ENCODE measurements at places on chromosomes 12 and 14. TPM values are rescaled to one million over a fixed set of nuclear protein-coding genes. Genes with fewer than 3 reads are reported as not detected.

Gene GALNT8
- total RNA-seq: not detected

Gene PRH1
- total RNA-seq: 6.6 TPM

Gene EML5
- total RNA-seq: 0.17 TPM

Gene RFX4
- total RNA-seq: not detected

Gene GPRC5D
- total RNA-seq: not detected

Gene LIN7A
- total RNA-seq: 0.57 TPM

Gene FERMT2
- 89.6 TPM for total RNA-seq

Gene CMKLR1
- 15.4 TPM for total RNA-seq

Gene DLGAP5
- total RNA-seq: 91.2 TPM

Gene HOXC13
- 9.1 TPM for total RNA-seq

Gene EMP1
- 679 TPM for total RNA-seq

Gene RASSF3
- 15.7 TPM for total RNA-seq

Gene TMEM132D
- not detected for total RNA-seq

Gene VWF
- 0.06 TPM for total RNA-seq

Gene PCED1B
- 0.80 TPM for total RNA-seq

Gene MEG3
- total RNA-seq: 81.0 TPM

Gene LGR5
- 0.06 TPM for total RNA-seq

Gene TRAF3
- total RNA-seq: 17.0 TPM

Gene RPL10L
- not detected for total RNA-seq

Gene C14orf132
- 8.1 TPM for total RNA-seq

Gene GRIP1
- not detected for total RNA-seq

Gene POTEM
- not detected for total RNA-seq

Gene SLC6A15
- 27.0 TPM for total RNA-seq

Gene EIF4B
- 468 TPM for total RNA-seq

Gene PPP4R4
- total RNA-seq: 0.19 TPM
